GM12878 (cell line): ENCODE measurements at places on chromosomes 3 and 15. TPM values are rescaled to one million over a fixed set of nuclear protein-coding genes. Genes with fewer than 3 reads are reported as not detected.

The TRIM71 gene
- 0.48 and 0.69 TPM in 2 replicates for total RNA-seq

The SERINC4 gene
- 0.13 and 0.15 TPM in 2 replicates for total RNA-seq

The CILP gene
- total RNA-seq, result 0.05 TPM in 1 of 2 replicates, not detected in the other

DNA sequence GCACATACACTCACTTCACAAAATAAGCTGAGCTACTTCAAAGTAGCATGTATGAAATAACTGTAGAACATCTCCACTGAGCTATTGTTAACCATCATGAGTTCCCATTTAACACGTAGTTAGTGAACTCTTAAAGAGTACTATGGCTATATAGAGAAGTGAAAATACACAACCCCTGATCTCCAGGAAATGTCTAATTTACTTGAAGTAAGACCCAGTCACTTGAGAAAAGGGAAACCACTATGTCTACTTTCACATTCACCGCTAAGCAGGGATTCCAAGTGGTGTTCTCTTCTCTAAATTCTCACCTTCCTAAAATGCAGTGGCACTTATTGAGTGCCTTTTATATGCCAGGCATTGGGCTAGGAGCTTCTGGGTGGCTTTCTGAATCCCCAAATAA, 35.0 kb upstream of the COLQ start:
- H3K27ac ChIP-seq, result no peak overlapping the region
- peak; percentile 80 for DNase-seq
- H3K27me3 ChIP-seq, result no peaks in the 10 kb centered on the region
- H3K4me1 ChIP-seq, result peaks cover 13% of the 10 kb centered on the region

GRCh38 chr15:62059816-62060112, 483 bp downstream of the VPS13C start:
- H3K27me3 ChIP-seq, result no peaks in the 10 kb centered on the region
- peak overlapping the region; percentile 73 for H3K4me3 ChIP-seq
- H3K27ac ChIP-seq, result peak overlapping the region; percentile 91
- H3K4me1 ChIP-seq, result no peaks in the 10 kb centered on the region

DNA sequence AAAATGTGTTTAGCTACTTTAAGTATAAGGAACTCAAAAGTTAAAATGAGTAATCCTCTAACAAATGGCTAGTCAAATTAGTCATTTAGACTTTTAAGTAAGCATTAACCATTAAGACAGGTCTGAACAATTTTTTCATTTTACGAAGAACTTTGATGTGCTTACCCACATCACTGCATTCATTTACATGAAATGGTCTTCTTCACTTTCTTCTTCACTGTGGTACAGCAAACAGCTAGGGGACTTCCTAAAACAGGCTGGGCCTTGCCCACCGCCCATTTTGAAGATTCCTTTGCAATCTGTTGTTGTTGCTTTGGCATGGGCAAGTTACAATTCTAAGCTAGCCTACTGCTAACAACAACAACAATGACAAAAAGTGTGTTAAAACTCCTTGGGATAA, 67.4 kb downstream of the CBLB start:
- DNase-seq, result peak; percentile 33
- peak overlapping the region; percentile 32; the same call in 1 of the 2 replicates for H3K4me3 ChIP-seq
- peak overlapping the region; percentile 86 for H3K27ac ChIP-seq
- H3K36me3 ChIP-seq, result no peaks in the 10 kb centered on the region; the same call in 1 of the 2 replicates
- H3K27me3 ChIP-seq, result no peaks in the 10 kb centered on the region
- H3K4me1 ChIP-seq, result peaks cover 43% of the 10 kb centered on the region

DNA sequence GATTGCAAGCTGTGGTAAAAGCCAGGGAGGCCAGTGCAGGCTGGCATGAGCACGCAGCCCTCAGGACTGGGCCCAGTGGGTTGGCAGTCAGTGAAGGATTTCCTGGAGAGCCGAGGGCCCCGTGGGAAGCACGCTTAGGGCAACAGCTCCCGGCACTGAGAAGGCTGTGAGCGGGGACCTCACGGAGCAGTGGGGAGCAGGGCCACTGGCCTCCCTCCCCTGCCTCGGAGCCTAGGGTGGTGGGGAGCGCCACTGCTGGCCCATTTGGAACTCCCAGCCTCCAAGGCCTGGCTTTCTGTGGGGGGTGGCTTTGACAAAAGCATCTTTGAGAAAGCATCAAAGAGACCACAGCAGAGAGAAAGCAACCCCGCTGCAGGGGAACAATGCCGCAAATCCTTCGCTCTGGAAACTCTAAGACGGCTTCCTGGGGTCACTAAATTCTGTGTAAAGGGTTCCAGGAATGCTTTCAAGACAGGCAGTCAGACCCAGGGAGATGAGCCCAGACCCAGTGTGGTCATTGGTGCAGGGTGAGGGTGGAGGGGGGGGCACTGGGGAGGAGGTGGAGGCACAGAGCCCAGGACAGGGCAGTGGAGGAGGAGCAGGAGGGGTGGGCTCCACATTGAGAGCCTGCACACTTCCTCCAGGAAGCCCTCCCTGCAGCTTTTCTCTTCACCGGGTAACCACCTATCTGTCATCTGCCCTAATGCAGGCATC, 9.5 kb upstream of the APBA2 start:
- H3K36me3 ChIP-seq, result no peaks in the 10 kb centered on the region
- DNase-seq, result no peak
- no peak overlapping the region for H3K4me3 ChIP-seq
